ENCODE measurements at places on chromosomes 3 and 15.

DNA sequence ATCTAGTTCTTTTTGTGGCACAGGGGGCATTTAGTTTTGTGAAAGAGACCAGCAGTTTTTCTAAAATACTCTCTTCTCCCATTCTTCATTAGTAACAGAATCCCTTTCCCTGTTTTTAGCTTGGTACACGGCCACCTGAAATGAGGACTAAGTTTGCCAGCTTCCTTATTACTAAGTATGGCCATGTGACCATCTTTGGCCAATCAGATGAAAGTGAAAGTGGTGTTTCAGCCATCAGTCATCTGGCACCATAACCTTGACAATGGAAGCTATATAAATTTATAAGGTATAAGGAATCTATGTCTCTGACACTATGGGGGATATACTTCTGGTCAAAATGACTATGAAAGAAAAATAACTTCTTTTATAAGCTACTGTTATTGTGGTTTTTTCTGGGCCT, 570.4 kb downstream of the AGBL1 start:
- peak; percentile 26 for DNase-seq

- DNase-seq = no peak
These were observed 99.4 kb downstream of the SST start for GRCh38 chr3:187570776-187571175.

DNA sequence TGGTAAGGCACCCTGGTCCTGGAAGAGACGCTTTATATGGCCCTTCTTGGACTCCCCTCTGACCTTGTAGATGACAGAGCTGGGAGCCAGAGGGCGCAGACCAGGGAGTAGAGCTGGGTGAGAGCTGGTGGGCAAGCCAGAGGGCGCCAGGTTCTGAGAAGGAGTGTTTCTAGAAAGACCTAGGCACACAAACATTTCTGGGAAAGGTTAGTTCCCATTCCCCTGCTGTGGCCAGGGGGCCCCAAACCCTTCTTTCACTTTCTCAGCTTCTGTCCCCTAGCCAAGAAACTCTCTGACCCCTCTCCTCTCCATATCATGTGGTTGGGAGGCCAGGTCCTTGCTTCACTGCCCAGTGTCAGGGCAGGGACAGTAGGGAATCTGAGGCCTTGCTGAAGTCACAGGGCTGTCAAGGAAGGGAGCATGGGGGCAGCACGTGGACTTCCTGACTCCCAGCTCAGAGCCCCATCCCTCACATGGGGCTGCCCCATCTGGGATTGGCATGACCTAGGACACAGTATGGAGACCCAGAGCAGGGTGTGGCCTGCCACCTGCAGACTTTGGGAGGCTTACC, 3.6 kb downstream of the HEMK1 start:
- no peak for DNase-seq

DNA sequence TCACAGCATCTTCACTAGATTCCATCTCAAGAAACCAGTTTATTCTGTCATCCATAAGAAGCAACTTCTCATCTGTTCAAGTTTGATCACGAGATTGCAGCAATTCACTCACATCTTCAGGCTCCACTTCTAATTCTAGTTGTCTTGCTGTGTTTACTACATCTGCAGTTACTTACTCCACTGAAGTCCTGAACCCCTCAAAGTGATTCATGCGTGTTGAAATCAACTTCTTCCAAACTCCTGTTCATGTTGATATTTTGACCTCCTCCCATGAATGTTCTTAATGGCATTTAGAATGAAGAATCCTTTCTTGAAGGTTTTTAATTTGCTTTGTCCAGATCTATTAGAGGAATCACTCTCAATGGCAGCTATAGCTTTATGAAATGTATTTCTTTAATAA, 287.6 kb upstream of the TBL1XR1 start:
- DNase-seq = no peak

- no peak for DNase-seq
These were observed 31.6 kb downstream of the DRD3 start for GRCh38 chr3:114147251-114147650.

DNA sequence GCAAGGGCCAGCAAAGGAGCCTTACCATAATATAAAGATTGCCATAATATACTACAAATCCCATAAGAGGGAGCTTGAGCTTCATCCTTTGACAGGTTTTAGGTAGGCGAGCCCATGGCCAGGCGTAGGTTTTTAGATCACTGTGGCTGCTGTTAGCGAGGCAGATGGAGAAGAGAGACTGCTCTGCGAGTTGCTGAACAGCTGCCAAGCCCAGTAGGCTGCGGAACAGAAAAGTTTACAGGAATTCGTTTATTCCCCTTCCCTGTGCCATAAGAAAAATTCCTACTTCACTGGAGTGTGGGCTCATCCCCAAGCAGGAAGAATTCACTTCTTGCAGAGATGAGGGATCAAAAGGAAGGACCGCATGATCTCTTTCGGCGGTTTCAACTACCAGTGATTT, 30.5 kb downstream of the TMED3 start:
- no peak for DNase-seq

DNA sequence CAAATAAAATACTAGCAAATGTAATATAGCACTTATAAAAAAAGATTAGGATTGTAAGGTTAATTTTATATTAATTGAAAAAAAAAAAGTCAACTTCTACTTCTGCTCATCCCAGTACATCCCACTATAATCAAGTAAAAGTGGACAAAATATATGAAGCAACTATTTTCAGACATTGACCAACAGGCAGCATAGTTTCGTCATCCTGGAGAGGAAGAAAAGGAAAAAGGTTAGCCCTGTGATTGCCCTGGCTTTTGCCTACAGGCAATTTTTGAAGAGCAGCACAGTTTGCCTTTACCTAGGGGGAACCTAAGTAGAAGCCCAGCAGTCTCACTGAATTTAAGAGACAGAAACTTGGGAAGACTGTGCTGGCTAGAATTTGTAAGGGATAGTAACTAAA, 52.2 kb upstream of the ACTC1 start:
- no peak for DNase-seq

- no peak for DNase-seq
These were observed 54.2 kb upstream of the AMOTL2 start for GRCh38 chr3:134428401-134428800.

DNA sequence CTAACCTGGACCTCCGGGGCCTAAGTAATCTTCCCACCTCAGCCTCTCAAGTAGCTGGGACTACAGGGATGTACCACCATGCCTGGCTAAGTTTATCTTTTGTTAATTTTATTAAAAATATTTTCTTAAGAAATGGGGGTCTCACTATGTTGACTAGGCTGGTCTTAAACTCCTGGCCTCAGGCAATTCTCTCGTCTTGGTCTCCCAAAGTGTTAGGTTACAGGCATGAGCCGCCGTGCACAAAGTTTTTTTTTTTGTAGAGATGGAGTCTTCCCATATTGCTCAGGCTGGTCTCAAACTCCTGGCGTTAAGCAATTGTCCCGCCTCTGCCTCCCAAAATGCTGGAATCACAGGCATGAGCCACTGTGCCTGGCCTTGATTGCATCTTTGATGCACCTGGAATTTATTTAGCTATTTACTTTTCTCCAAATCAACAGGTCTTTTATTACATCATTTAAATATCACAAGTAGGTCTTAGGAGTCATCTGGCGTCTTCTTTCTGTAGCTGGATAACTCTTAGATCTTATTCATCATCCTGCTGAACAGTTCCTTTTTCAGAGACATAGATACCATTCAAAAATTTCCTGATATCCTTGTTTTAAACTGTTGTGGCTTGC, 7.8 kb upstream of the MAP2K1 start:
- no peak for DNase-seq

DNA sequence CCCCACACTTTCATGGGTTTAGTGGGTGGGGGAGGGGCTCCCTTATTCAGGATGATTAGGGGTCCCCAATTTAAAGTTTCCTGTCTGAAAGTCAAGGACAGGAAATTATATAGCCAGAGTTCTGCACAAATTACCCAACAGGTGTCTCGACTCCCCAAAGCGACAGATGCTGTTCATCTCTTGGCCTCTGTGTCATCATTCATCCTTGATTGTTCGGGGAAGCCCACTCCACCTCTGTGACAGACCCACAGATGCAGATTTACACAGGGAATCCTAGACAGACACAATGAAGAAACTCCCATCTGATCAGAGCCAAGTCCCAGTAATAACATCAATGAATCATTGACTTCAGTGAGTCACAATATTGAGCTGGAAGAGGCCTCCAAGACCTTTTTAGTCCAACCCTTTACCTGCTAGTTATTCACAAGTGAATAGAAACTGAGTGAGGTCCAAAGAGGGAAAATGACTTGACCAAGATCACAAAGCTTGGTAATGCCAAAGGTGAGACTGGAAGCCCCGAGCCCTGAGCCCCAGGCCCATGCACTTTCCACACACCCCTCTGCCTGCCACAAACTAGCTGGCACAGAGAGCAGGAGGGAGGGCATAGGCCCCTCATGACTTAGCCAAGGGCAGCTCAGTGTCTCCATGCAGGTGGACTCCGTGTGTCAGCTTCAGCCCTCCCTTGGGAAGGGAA, 7.9 kb upstream of the SRP14 start:
- peak; percentile 74 for DNase-seq

DNA sequence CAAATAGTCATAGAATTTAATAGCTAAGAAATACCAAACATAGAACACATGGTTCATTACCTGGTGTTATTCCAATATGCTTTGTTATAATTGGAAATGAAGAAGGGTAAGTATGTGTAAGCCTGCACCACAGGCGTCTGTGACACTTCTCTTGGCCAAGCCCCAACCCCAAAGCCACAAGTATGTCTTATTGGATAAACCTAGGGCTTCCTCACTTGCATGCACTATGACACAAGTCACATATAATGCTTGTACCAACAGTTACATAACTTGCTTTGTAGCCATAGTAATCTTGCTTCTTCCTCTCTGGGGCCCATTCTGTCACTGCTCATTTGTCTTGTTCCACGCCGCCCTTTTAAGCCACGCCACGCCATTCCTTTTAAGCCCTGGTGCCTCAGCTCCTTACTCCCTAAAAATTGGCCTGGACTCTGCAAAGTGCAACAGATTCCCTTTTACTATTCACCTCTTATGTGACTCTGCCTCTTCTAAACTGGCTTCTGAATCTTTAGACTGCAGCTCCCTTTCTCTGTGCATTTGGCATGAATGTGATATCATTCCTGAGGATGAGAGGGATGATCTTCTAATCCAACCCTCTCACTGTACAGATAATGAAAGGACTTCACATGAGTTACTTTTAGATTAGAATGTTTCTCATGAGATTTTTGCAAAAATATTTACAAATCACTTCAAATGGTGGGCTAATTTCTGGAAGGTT, 48.1 kb upstream of the EPHA3 start:
- DNase-seq = no peak

DNA sequence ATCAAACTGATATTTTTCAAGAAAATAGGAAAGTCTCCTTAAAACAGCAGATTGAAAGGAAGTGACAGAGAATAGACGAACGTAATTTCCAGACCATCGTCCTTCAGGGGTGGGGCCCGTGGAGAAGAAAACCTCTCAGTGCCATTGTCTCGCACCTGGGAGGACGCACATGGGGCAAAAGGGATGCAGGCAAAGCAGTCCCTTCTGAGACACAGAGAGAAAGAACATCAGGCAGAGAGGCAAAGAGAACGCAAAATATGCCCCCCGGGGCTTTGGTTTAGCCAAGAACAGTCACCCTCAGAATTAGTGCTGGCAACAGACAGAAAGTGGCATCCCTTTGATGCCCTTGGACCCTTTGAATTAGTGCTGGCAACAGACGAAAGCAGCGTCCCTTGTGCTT, 37.0 kb downstream of the MUC20 start:
- DNase-seq = no peak

GRCh38 chr3:152276681-152277080, 8.0 kb downstream of the MBNL1 start:
- DNase-seq = no peak

DNA sequence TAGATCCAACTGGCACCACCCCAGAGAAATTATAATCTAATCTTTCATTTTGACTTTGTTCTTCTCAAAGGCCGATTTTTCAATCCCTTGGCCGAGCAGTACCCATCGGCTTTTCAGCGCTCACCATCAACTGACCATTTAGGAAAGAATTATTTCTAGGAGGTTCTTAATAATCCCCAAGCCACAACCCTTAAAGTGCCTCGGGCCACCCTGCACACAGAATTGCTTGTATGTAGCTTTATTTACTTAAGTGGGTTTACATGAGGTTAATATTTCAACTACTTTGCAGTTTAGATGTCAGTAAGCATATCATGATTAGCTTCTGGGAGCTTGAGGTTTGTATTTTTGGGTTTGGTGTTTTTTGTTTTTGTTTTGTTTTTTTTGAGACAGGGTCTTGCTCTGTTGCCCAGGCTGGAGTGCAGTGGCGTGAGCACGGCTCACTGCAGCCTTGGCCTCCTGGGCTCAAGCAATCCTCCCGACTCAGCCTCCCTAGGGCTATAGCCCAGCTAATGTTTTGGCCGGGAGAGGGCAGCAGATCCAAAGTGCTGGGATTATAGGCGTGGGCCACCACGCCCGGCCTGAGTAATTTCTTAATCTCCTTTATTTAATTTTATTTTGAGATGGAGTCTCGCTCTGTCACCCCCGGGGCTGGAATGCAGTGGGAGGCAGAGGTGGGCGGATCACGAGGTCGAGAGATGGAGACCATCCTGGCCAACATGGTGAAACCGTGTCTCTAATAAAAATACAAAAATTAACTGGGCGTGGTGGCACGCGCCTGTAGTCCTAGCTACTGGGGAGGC, 801 bp upstream of the CDAN1 start:
- DNase-seq = no peak

GRCh38 chr3:119978554-119979208, 115.6 kb downstream of the GSK3B start:
- DNase-seq = no peak

DNA sequence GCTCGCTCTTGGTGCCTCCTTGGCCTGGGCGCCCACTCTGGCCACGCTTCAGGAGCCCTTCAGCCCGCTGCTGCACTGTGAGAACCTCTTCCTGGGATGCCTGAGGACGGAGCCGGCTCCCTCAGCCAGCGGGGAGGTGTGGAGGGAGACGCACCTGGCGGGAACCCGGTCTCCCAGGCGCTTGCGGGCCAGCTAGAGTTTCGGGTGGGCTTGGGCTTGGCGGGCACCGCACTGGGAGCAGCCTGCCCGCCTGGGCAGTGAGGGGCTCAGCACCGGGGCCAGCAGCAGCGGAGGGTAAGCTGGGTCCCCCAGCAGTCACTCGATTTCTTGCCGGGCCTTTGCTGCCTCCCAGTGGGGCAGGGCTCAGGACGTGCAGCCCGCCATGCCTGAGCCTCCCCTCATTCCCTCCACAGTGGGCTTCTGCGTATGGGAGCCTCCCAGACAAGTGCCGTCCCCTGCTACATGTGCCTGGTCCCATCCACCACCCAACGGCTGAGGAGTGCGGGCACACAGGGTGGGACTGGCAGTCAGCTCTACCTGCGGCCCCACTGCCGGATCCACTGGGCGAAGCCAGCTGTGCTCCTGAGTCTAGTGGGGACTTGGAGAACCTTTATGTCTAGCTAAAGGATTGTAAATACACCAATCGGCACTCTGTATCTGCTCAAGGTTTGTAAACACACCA, 708.7 kb downstream of the VGLL3 start:
- no peak for DNase-seq

GRCh38 chr3:50347187-50347813, 1.8 kb upstream of the ZMYND10 start:
- peak; percentile 80 for DNase-seq

GRCh38 chr15:71219645-71220044, 104.4 kb downstream of the THSD4 start:
- DNase-seq = no peak

GRCh38 chr15:89672221-89673164, 6.7 kb downstream of the PLIN1 start:
- no peak for DNase-seq

- no peak for DNase-seq
These were observed 3.3 kb downstream of the WDR49 start for GRCh38 chr3:167650459-167650858.
